Diencephalon (tissue), 1 donor: ENCODE measurements at places on chromosomes 1 and 21. TPM values are rescaled to one million over a fixed set of nuclear protein-coding genes. Genes with fewer than 3 reads are reported as not detected.

Gene GNG12
- 63.9 TPM for total RNA-seq

Gene GPA33
- not detected for total RNA-seq

Gene GBP7
- total RNA-seq: not detected

Gene IL20
- total RNA-seq: not detected

Gene RSPH1
- 9.9 TPM for total RNA-seq

Gene TCP10L
- total RNA-seq: 2.8 TPM

Gene ADGRB2
- total RNA-seq: 59.5 TPM

Gene LCE2A
- not detected for total RNA-seq
